ENCODE measurements at places on chromosomes 2 and 18. TPM values are rescaled to one million over a fixed set of nuclear protein-coding genes. Genes with fewer than 3 reads are reported as not detected.

- no peak for DNase-seq
These were observed 27.0 kb upstream of the GMPPA start for GRCh38 chr2:219471476-219472371.

- no peak for DNase-seq
These were observed 100.7 kb upstream of the FOSL2 start for GRCh38 chr2:28291811-28292440.

The TOGARAM2 gene
- 0.43 TPM for total RNA-seq

The LOXL3 gene
- 9.9 TPM for total RNA-seq

The SERPINB10 gene
- total RNA-seq = not detected

The CCDC102B gene
- total RNA-seq = 10.4 TPM
